ENCODE measurements at places on chromosomes 16 and 17.

DNA sequence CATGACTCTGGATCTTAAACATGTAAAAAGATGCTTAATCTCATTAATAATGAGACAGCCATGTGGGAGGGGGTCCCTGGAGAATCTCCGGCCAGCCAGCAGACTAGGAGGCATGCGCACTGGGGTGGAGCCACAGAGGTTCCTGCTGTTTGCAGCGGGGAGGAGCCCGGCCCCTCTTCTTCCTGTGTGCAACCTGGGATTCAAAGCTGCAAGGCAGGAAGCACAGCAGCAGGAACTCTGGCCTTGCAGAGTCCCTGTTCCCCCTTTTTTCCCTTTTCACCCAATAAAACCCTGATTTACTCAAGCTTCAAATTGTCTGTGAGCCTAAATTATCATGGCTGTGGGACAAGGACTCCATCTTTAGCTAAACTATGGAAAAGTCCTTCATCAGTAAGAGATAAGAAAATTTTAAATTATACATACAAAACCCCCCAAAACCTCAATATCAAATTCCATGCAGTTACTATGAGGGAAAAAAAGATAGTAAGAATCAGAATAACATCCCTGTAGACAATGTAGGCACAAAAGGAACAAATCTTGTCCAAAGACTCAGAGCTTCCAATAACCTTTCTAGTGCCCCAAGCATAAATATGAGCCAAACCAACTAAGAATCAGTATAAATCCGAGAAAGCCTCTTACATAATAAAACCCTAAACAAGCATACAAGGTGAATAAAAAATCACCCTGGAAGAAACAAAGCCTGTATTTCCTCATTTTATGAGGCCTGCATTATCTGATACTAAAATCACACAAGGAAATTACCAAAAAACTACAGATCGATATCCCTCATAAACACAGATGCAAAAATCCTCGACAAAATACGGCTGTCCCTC, 12.1 kb downstream of the CFDP1 start:
- DNase-seq, result no peak

GRCh38 chr17:74678541-74678940, 34.2 kb downstream of the CD300LF start:
- no peak for DNase-seq

GRCh38 chr17:52306314-52306713, 147.8 kb upstream of the CA10 start:
- no peak for DNase-seq

GRCh38 chr16:19589771-19590302, 34.3 kb downstream of the VPS35L start:
- DNase-seq, result no peak

DNA sequence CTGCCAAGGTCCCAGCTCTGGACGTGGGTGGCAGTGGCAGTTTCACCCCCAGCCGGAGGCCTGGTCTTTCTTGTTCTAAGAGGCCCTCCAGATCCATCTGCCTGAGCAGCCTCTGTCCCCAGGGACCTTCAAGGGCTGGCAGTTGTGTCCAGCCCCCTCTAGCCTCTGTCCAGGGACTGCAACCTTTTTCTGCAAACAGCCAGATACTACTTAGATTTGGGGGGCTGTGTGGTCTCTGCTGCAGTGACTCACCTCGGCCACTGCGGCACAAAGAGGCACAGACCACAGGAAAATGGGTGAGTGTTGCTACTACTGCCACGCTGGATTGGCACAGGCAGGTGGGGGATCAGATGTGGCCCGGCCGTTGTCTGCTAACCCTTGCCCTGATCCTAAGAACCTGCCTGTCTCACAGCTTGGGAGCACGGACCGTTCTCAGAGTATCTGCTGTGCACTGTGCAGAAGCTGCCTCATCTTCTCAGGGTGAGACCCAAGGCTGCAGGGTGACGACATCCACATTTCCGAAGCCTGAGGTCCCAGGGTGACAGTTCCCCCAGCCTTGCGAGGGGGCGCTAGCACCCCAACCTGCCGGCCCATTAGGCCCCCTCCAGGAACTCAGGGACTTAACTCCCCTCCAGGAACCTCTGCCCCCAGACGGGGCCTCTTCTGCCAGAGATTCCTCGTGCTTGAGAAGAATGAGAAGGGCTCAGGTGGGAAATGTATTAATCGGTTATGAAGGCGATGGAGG, 27.6 kb downstream of the MXRA7 start:
- DNase-seq, result no peak

- no peak for DNase-seq
These were observed 36.8 kb downstream of the ASPA start for GRCh38 chr17:3512505-3513171.

- DNase-seq, result no peak
These were observed 10.1 kb downstream of the PLXDC1 start for GRCh38 chr17:39141294-39141693.

DNA sequence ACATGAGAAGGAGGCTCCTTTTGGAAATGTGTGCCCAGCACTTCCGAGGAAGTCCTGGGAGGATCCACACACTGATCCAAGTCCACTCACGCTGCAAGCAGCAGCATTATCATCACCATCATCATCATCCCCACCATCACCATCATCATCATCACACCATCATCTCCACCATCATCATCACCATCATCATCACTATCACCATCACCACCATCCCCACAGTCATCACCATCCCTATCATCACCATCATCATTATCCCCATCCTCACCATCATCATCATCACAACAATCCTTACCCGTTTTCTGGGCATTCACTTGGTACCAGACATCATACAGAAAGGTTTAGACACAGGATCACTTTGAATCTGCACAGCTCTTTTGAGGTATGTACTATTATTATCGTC, 47.8 kb upstream of the ACSF3 start:
- no peak for DNase-seq

- DNase-seq, result no peak
These were observed 2.5 kb downstream of the CIAPIN1 start for GRCh38 chr16:57444711-57445110.

DNA sequence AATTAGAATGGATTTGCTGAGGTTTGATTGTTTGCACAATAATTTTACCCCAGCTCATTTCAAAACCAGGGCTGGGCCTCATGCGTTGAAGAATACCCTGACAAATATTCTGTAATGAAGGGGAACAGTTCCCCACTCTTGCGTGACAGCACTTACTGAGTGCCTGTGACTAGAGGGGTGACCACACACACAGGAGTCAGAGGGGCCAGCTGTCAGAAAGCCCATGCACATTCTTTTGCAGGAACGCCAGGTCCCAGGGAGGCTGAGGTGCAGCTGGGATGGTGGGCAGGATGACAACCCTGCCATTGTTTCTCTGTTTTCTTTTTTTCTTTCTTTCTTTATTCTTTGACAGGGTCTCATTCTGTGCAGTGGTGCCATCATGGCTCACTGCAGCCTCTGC, 44.6 kb downstream of the SMPD3 start:
- DNase-seq, result no peak

DNA sequence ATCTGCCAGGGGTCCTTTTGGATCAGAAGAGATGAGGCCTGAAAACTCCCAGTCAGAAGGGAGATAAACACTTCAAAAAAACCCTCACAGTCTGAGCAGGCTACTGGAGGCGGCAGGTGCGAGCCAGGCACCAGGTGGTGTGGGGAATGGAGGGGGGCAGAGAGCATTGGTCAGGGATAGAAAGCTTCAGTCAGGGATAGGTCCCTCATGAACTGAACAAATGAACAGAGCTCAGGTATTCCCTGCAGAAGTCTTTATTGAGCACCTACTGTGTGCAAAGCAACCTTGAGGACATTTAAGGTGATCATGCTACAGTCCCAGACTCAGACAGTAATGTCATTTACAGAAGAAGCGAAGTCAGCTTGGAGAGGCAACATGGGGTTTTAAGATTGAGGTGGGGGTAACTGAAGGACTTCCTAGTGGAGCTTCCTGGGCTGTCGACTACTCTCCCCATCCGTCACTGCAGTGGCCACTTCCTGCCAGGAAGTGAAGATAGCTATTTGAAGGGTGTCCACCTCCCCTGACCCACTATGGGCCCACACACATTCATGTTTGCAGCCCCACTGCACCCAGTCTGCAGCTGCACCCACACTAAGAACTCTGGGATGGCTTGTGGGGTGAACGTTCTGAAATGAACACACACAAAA, 3.2 kb downstream of the KIFC3 start:
- DNase-seq, result no peak

- DNase-seq, result no peak
These were observed 3.6 kb downstream of the GRIN2C start for GRCh38 chr17:74856112-74856511.

GRCh38 chr16:27241658-27242057, 26.9 kb downstream of the NSMCE1 start:
- peak; percentile 72 for DNase-seq

DNA sequence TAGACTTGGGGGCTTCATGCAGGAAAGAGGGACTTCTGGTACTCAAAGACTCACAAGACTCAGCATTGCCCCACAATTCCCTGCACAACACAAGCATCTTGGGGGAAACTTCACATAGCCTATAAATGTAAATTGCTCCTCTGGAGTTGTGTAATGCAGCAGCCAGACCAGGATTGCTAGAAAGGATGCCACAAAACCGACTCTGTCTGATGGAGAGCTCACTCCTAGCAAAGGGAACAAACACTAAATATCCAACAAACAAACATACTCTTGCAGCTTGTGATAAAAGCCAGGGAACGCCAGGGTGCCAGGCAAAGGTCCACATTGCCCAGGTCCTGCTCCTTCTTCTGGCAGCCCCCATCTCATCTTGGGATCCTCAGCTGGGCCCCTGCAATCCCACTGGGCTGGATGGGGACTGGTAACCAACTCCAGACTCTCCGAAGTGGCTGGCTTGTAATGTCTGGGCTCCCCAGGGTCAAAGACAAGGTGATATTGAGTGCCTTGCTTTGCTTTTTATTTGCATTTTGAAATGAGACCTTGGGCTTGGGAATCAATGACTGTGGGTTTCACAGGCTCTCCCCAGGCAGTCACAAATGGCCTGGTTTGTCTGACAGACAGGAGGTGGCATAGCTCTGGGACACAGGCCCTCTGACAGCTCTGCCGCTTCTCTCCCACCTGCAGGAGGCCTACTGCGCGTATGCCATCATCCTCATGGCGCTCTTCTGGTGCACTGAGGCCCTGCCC, 15.3 kb downstream of the SLC13A2 start:
- DNase-seq, result no peak

- no peak for DNase-seq
These were observed 18.1 kb downstream of the ERN1 start for GRCh38 chr17:64111831-64112230.

- DNase-seq, result no peak
These were observed 16.0 kb downstream of the FBXO31 start for GRCh38 chr16:87367529-87367928.

DNA sequence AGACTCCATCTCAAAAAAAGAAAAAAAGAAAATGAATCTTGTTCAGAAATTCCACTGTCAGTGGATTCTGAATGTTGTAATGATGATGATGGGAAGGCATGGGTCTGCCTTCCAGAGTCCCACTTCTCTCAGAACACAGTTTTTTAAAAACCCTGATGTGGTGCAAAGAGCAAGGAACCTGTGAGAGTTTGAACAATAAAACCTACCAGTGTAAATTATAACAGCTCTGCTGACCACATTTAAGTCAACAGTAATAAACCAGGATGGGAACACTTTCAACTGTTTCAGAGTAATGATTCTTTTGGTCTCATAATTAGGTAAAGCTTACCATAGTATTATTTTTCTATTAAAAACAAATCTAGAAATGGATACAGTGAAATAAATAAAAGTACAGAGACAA, 99.0 kb downstream of the MYO1D start:
- DNase-seq, result no peak

DNA sequence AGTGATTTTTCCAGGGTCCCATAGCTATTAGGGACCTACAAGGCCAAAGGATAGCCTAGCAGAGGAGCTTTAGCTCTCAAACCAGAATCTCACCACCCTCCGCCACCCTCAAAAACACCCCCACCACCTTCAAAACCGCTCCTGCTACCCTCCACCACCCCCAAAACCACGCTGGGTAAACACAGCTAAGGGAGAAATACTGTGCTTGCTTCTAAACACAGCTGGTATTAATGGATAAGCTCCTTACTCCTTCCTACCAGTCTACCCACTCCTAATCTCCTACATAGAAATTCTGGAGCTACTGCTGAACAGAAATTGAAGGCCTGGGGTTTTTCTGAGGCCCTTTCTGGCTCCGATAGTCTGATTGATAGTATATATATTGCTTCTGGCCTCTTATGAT, 2.2 kb upstream of the LPCAT2 start:
- DNase-seq, result no peak

GRCh38 chr17:3009411-3009920, 53.9 kb downstream of the OR1D5 start:
- no peak for DNase-seq

- no peak for DNase-seq
These were observed 18.7 kb downstream of the SREBF1 start for GRCh38 chr17:17818088-17818526.

- no peak for DNase-seq
These were observed 18.7 kb downstream of the RAB40B start for GRCh38 chr17:82679586-82680465.

DNA sequence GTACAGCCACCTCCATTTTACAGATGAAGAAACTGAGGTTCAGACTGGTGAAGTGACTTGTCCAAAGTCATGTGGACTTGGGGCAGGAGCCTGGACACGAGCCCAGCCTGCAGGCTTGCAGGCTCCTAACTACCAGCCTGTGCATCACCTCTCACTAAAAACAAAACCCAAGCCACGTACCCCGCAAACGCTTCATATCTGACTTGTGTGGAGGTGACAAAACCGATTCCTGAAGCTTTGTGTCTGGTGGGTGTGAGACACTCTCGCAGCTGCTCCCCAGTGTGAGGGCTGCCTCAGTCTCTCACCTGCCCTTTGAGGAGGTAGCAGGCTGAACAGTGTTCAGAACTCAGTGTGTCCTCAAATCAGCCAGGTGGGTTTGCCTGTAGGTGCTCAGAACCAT, 8.4 kb downstream of the HNF1B start:
- DNase-seq, result no peak

- no peak for DNase-seq
These were observed 155.6 kb upstream of the PLCG2 start for GRCh38 chr16:81623365-81624102.

DNA sequence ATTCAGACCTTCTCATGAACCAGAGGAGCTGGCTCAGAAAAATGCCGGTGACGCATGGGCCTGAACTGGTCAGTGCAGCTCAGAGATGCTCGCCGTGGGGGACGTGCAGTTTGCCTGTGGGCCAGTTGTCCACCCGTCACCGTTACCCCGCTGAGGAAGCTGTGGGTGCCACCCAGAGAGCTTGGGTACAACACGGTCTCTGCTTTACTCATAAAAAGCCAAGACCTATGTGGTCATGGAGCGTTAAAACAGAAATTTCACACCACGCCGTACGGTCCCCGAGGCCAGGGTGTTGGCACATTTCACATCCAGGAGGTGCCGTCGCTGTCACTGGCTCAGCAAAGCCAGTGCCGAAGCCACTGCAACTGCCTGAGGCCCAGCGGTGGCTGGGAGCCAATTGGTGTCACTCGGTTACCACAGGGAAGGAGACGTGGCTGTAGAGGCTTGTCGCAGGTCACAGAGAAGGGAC, 120.9 kb downstream of the METRNL start:
- no peak for DNase-seq

- DNase-seq, result no peak
These were observed 899 bp downstream of the ACE start for GRCh38 chr17:63477480-63478440.

DNA sequence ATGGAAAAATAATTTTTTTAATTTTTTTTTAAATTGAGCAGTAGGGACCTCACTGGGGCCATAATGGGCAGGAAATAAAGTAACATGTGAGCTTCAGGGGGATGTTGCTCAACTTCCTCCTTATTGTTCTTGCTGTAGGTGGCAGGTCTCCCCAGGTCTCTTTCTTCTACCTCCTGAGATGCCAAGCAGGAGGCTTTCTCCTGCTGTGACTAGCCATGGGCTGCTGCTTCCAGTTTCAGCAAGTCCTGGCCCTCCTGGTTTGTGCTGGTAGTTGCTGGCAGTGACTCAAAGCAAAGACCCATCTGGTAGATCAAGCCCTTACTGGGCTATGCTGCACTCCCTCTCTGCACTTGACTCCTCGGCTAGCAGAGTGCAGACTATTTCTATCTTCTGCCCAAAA, 2.3 kb downstream of the DPEP2NB start:
- no peak for DNase-seq

Data from vagina (tissue), 2 donors.